ENCODE measurements at places on chromosomes 3 and 15.

GRCh38 chr3:50334339-50335075, 6.1 kb downstream of the RASSF1 start:
- no peak for DNase-seq

DNA sequence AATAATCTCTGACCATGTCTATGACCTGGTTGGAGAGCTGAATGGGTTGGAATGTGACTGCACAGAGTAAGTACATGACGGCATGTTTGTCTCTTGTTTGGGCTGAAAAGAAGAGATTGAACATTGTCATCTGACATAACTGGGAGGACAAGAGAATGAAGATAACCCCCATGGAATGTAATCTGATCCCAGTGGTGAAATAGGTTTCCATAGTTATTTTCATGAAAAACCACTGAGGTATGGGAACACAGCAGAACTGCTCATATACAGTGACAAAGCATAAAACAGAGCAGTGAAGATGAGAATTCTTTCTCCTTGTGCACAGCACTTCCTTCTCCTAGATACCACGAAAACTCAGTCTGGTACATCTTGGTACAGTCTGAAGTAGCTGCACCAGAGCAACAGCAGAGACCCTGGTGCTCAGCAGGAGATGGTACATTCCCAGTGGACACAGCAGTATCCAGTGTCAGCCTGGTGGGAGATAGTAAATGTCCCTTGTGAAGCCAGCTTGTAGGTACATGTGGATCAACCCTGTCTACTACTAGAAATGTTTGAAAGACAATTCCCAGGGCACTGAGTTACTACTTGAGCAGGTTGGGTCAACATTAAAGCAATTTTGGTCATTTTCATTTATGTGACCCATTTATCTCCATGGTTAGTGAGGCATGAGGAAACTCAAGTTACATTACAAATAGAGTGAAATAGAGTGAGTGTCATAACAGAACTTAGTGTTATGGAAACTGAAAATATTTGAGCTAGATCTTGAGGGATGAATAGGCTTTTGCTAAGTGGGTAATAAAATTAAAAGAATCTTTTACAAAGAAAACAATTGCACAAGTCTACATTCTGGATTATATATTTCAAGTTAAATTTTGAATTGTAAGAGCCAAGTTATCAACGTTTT, 178.3 kb downstream of the SUCNR1 start:
- DNase-seq = peak; percentile 36

DNA sequence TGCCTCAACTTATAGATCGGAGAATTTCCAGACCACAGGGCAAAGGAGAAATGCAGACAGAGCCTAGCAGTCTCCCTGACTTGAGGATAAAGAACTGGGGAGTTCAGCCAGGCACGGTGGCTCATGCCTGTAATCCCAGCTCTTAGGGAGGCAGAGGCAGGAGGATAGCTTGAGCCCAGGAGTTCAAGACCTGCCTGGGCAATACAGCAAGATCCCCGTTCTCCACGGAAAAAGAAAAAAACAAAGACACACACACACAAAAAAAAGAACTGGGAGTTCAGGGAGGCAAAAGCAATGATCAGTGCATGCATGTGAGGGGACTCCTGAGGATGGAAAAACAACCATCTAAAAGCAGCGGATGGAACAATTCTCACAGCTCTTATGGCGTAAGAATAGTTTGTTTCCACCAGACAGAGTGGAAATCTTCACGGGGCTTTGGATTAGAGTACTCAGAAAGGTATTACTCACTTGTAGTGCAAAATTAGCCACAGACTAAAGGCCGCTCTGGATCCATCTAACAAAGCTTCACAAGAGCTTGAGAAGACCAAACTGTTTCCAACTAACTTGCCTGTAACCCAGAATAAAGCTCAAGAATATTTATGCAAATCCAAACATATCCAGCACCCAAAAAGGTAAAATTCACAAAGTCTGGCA, 16.3 kb downstream of the SEC11A start:
- DNase-seq = no peak

- no peak for DNase-seq
Observed at GRCh38 chr3:42680806-42681205, 4.5 kb upstream of the KLHL40 start.

DNA sequence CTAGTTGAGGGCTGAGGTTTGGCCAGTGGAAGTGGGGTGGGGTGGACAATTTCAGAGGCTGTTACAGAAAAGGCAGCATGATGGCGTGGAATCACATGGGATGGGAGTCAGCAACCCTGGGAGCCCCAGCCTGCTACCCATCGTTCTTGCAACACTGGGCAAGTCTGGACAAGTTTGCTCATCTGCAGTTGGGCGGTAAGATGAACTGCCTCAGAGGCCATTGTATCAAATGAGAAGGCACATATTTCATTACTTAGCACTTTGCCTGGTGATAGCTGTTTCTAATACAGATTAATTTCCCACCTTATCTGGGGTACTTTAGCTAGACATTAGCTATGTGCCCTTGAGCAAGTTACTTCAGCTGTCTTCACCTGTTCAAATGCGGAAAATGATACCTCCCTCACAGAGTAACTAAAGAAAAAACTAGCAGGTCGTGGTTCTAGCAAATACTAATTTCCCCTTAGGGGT, 248.9 kb downstream of the THSD4 start:
- no peak for DNase-seq

DNA sequence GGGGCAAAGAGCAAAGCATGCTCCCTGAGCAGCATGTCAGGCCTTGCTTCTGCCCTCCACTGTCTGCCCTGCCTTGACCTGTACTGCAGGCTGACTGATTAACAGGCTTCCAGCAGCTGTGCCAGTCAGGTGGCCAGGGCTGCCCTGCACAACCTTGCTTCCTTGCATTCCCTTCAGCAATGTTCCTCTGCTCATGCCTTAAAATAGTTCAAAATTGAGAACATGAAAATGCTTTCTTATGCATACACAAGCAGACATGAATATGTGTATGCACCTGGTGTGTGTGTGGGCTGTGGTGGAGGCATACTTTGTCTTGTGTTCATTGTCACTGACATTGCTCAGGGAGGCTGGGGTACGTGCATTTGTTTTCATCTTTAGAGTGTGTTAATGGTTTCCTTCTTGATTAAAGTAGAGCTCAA, 1.2 kb upstream of the SLC22A13 start:
- DNase-seq = no peak

DNA sequence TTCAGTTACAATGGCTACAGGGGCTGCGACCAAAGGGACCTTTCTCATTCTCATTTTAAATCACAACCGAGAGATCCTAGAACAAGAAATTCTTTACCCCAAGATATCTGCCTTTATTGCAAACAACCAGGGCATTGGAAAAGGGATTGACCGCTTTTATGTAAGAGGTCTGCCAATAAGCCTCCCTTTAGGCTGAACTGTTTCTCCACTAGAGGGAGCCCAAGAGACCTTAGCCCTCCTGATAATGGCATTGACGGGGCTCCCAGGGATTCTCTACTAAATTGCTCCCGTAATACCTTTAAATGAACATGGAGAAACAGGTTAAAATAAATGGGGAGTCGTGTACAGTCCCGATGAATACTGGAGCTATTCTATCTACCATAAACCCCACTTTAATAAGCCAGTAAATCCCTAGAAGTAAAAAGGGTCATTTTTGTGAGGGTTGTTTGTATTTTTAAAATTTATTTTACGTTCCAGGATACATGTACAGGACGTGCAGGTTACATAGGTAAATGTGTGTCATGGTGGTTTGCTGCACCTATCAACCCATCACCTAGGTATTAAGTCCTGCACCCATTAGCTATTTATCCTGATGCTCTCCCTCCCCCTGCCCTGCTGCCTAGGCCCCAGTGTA, 7.5 kb upstream of the IGSF10 start:
- DNase-seq = peak; percentile 69

DNA sequence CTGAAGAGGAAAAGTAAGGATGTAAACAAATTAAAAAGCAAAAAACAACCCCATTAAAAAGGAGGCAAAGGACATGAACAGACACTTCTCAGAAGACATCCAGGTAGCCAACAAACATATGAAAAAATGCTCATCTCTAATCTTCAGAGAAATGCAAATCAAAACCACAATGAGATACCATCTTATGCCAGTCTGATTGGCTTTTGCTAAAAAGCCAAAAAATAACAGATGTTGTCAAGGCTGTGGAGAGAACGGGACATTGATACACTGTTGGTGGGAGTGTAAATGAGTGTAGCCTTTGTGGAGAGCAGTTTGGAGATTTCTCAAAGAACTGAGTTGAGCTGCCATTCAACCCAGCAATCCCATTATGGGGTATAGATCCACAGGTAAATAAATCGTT, 18.6 kb upstream of the RGMA start:
- DNase-seq = no peak

DNA sequence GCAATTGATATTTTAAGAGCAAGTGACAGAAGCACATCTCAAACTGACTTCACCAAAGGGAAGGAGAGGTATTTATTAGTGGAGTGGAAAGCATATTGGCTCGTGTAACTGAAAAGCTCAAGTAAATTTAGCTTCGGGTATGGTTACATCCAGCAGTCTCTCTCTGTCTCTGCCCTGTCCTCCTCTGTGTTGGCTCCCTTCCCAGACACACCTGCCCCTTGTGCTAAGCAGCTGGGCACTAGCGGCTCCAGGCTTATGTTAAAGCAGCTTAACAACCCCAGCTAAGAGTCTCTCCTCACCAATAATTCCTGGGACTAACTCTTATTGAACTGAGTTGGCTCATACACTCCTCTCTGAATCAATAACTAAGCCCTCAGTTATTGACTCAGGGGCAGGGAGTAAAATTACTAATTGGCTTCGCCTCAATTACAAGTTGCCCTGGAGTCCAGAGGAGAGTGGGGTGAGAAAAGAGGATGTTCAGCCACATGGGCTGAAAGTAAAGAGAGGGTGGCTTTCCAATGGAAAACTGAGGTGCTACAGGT, 12.8 kb upstream of the SH3BP5 start:
- peak; percentile 23 for DNase-seq
